ENCODE measurements at places on chromosomes 12 and 14.

- DNase-seq: no peak
Measured at GRCh38 chr12:130620281-130620680, 95.8 kb downstream of the RIMBP2 start.

DNA sequence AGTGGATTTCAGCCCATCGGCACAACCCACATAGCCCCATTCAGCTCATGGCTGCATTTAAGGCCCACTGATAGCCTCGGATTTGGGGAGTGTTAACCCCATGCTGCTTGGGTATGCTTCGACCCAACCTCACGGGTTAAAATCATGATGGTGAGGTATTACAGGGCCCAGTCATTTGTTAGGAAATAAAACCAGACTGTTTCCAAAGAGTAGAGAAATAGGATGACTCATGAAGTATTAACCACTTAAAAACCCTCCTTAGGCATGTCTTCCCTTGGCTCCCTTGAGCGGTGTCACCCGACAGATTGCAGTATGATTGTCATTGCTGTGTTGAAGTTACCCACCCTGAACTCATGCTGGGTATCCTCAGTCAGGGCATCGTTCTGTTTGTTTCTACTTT, 289.1 kb downstream of the CACNA1C start:
- no peak for DNase-seq

- no peak for DNase-seq
Measured at GRCh38 chr14:101559624-101560533, 1.4 kb upstream of the DIO3 start.

DNA sequence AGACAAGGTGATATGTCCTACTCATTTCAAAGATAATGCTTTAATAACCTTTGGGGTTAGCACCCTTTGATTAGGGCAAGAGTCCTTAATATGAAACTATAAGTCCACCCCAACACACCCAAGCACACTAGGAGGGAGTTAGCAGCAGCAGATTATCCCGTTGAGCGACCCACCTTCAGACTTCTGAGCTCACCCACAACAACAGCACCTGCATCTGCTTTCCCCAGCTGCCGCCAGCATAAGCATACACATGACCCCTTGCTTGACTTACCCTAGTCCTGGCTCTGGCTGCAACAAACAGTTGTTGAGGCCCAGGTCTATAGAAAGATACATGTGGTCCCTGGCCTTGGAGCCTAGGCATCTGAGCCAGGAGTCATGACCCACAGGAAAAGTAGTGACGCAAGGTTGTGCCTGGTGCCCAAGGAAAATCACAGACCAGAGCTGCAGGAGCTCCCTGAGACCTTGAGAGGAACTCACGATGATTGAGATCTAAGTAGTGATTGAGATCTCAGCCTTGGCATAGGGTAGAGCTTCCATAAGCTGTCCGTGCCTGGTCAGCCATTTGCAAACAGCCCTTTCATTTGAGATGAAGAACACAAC, 19.0 kb downstream of the ZDHHC22 start:
- no peak for DNase-seq

All from midbrain (tissue), 1 donor.